ENCODE measurements at places on chromosomes 11 and 22.

DNA sequence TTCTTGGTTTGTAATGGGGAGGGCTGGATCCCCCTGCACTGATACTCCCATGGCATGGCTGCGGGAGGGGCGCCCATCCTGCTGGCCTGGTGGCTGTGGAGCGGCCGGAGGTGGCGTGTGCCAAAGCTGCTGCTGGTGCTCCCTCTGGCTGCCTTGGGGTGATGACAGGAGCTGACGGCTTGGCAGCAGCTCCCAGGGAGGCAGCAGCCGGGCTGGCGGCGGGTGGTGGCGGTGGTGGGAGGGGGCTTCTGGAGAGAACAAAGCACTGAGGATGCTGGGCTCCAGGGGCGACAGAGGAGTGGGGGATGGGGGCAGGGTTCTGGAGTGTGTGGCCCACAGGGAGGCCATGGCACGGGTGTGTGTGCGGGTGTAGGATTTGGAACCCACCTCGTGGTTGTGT lies 11.4 kb upstream of the MPPED1 start:
- no peak for DNase-seq

DNA sequence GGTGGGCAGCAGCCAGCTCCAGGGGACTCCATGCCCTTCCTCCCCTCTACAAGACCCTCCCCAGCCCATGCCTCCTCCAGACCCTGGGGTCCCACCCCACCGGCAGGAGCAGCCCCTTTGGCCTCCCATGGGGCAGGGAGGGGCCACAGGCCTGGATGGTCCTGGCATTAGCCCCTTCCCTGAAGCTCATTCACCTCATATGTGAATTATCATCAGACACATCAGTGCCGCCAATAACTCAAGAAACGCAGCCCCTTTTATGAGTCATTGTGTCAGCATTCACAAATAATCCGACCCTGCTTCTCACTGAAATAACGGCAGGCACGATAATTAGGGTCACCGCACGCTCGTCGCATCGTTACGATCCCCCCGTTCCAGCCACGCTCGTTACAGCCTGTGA lies 124.2 kb downstream of the BRD1 start:
- DNase-seq = no peak

- DNase-seq = no peak
Observed at GRCh38 chr11:134740590-134741261, 328.7 kb upstream of the B3GAT1 start.

- no peak for DNase-seq
Observed at GRCh38 chr22:33562501-33562900, 357.8 kb downstream of the LARGE1 start.

- DNase-seq = no peak
Observed at GRCh38 chr11:92829121-92829520, 140.3 kb upstream of the MTNR1B start.

- no peak for DNase-seq
Observed at GRCh38 chr11:57462597-57462996, 2.3 kb downstream of the RTN4RL2 start.

GRCh38 chr22:21677606-21678443 lies 12.0 kb downstream of the PPIL2 start:
- no peak for DNase-seq

DNA sequence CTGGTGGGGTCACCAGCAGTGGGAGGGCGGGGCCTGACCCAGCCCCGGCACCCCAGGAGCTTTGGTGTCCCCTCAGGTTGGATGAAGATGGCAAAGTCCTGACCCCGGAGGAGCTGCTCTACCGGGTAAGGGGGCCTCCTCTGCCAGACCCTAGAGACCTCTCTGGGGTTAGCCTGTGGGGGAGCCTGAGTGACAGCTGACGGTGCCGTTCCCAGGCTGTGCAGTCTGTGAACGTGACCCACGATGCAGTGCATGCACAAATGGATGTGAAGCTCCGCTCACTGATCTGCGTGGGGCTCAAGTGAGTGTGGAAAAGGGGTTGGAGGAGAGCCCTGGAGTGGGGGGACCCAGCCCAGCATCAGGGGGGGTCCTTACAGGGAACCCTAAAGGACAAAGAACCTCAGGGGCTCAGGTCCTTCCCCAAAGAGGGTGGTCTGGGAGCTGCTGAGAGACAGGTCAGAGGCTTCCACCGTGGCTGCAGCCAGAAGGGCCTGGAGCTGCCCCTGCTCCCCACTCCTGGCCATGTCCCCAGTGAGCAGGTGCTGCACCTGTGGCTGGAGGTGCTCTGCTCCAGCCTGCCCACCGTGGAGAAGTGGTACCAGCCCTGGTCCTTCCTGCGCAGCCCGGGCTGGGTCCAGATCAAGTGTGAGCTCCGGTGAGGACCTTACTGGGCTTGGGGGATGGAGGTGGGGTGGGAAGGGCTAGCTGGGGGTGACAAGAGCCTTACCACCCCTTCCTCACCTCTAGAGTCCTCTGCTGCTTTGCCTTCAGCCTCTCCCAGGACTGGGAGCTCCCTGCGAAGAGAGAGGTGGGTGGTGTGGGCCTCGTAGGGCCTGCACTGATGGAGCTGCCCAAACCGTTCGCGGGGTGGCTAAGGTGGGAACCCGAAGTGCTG lies 38.6 kb downstream of the SGSM3 start:
- no peak for DNase-seq

- no peak for DNase-seq
Observed at GRCh38 chr11:33064866-33065265, 25.5 kb downstream of the TCP11L1 start.

- no peak for DNase-seq
Observed at GRCh38 chr11:87974797-87975196, 200.4 kb downstream of the RAB38 start.

- no peak for DNase-seq
Observed at GRCh38 chr22:20225693-20225966, 42.5 kb downstream of the RTN4R start.

GRCh38 chr22:18114495-18114894 lies 3.9 kb downstream of the TUBA8 start:
- no peak for DNase-seq

- DNase-seq = no peak
Observed at GRCh38 chr11:8109675-8110074, 28.7 kb downstream of the TUB start.

GRCh38 chr11:78860720-78861422 lies 286.2 kb upstream of the NARS2 start:
- no peak for DNase-seq

- peak; percentile 59 for DNase-seq
Observed at GRCh38 chr22:25172153-25172552, 27.5 kb upstream of the CRYBB3 start.

DNA sequence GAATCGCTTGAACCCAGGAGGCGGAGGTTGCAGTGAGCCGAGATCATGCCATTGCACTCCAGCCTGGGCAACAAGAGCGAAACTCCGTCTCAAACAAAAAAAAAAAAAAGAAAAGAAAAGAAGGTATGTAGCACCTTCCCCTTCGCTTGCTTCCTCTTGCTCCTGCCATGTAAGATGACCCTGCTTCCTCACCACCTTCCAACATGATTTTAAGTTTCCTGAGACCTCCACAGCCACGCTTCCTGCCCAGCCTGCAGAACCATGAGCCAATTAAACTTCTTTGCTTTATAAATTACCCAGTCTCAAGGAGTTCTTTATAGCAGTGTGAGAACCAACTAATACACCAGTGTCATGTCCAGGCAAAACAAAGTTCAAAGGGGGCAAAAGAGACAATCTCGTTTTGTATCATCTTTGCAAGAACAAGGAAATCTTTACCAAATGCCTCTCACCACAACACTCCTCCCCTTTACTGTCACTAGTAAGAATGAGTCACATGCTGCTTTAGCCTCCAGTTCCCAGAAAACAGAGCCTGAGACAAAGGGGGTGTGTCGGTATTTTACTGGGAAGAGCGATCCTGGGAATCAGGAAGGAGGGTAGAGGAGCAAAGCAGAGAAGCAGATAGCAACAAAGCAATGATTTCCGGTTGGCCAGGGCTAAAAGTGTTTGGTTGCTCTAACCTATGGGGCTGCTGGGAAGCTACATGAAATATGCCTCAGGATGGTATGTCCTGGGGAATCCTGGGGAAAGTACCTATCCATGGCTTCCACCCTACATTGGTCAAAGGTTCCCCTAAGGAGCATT lies 10.5 kb upstream of the MCHR1 start:
- no peak for DNase-seq

DNA sequence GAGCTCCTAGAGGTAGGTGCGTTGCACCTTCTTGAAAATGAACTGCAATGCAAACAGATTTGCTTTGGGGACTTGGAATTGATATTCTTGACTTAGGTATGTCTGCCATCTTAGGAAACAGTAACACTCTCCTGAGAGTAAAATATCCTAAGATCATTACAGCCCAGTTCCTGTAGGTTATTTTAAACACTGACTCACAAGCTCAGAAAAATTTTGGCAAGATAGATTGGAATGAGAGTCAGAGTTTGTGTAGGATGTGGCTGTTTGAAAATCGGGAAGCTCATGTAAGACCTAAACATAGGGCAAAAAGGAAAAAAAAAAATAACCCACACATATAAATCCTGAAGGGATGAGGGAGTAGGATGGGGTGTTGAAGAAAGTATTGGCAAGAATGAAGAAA lies 377.0 kb upstream of the LRRC4C start:
- DNase-seq = no peak

GRCh38 chr11:102791271-102792036 lies 6.5 kb downstream of the MMP1 start:
- no peak for DNase-seq

DNA sequence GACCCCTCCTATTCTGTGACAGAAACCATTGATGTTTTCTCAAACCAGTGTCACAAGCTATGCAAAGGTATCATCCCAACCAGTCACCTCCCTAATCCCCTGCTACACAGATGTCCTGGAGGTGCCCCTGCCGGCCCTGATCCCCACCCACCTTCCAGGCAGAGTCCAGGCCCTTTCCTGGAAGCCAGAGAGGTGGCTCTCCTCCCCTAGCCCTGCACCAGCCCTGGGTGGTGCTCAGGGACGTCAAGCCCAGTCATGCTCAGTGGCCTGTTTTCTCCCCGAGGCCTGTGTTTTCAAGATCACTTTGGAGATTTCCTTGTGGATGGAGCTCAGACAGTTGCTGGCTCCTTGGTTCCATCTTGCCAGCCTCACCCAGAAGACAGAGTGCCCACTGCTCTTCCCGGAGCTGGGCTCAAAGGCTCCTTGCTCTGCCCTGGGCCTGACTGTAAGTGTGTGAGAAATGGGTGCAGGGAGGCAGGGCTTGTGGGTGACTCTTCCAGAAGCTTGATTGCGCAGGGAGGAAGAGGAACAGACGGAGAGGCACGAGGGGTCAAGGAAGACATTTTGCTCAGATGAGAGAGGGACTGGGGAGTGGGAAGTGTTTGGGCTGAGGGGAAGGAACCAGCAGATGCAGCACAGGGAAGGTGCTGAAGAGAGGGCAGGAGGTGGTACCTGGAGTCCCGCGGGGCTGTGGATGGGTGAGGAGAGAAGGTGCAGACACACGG lies 11.3 kb downstream of the P2RY6 start:
- DNase-seq = no peak

DNA sequence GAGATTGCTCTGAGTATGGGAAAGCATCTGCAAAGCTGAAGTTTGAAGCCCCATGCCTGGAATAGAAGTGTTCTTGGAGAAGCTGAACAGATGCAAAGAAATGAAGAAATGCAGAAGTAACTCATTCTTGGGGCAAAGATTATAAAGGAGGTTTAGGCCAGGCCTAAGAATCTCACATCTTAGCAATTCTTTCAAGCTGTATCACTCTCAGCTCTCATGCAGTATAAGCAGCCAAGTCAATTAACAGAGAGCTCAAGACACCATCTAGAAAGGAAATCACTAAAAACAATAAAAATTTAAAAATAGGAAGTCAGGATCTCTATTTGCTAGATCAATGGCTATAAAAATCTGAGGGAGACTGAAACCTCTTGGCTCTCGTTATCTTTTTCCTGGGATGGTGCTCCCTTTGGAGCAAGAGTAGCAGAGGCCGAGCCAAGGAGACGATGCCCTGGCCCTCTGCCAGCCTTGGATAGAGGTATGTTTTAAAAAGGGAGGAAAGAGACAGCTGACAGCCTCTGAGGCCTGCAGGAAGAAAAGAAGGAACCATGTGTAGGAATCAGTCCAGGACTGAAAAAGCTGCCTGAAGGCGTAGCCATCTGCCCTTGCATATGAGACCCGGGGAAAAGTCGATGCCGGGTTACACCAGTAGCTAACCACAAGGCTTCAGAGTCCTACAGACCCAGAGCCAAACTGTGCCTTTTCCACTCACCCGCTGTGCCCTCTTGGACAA lies 229.8 kb downstream of the BLID start:
- no peak for DNase-seq

- no peak for DNase-seq
Observed at GRCh38 chr11:44593251-44593650, 27.8 kb downstream of the CD82 start.

GRCh38 chr11:132844956-132845696 lies 687.2 kb downstream of the OPCML start:
- DNase-seq = no peak

GRCh38 chr11:72069787-72070251 lies 10.5 kb downstream of the NUMA1 start:
- DNase-seq = no peak

GRCh38 chr11:97110376-97110775 lies 720.6 kb downstream of the JRKL start:
- DNase-seq = no peak

DNA sequence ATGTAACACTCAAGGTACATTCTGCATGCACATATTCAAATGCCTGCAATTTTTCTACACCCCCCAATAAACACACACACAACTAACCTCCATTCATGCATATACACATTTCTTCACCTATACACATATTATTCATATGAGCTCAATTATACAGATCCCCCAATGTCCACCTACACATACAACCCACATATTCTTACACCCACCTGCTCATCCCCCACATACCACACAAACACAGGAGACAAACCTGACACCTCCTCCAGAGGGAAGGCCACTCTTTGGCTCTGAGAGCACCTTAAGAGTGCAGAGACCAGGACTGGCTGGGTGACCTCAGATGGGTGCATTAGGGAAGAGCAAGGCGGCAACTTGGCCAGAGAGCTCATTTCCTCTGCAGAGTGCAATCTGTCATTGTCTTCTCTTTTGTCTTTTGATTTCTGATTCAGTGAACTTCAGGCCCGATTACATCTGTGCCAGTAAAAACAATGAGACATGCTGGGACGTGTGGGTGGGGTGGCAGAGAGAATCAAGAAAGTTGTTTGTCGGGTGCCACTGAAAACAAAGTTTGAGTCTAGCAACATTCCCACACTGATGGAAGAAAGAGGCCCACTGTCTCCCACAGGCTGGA lies 208.4 kb downstream of the NXPE2 start:
- no peak for DNase-seq

- DNase-seq = no peak
Observed at GRCh38 chr22:42436404-42436803, 4.2 kb upstream of the NFAM1 start.

DNA sequence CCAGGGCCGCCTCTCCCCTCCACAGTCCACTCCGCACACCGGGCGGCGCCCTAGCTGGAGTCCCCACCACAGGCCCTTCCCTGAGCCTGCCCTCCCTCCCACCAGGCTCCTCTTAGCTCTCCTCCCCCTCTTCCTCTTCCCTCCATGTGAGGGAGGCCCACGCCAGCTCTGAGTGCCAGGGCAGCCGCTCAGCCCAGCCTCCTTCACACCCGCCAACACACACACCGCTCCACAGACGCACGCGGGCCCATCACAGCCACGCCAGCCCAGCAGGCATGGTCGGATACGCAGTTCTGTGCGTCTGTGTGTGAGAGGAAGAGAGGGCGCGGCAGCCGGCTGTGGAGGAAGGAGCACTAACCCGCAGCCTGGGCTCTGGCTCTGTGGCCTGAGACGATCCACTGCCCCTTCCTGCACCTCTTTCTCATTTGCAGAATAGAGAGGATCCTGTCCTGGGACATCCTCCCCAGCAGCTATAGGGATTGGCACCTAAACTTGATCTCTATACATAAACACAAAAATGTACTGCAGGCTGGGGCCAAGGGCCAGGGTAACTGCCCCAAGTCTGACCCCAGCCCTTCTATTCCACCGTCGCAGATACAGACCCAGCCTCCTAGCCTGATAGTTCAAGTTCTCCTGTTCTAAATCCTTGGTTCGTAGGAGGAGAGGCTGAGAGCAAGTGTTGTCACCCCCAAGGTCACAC lies 3.5 kb downstream of the CHRM4 start:
- no peak for DNase-seq

Data from GM13977 (cell line).